ENCODE measurements at places on chromosomes 7 and 10.

DNA sequence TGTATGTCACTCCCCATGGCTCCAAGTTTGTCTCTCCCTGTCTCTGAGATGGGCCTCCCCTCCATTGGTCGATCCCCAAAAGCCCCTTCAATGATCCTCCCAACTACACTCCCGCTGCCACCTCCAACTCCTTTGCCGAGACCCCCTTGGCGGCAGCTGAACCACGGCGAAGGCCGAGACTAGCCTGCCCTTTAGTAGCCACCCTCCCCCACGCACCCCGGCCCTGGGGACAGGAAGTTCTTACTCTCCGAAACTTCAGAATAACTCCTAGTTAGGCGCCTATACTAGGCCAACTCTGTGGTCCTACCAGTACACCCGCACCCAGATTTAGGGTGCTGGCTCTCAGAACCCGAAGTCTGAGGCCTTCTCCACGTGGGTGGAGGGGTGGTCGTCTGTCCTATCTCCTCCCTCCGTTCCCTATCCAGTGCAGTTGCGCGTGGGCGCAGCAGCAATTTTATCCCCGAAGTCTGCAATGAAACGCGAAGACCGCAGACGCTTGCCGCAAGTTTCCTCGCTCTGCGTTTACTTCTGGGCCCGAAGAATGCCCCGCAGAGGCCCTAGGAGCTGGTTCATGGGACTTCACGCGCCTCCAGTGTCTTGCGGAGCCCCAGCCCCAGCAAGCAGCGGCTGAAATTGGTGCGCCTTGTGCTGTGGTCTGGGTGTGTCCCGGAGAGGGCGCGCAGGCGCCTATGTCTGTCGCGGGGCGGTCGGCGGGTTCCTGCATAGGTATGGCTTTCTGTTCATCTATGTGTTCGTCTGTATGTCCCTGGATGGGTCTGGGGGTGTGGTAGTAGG lies 82.6 kb upstream of the SLF2 start:
- no peak for DNase-seq

DNA sequence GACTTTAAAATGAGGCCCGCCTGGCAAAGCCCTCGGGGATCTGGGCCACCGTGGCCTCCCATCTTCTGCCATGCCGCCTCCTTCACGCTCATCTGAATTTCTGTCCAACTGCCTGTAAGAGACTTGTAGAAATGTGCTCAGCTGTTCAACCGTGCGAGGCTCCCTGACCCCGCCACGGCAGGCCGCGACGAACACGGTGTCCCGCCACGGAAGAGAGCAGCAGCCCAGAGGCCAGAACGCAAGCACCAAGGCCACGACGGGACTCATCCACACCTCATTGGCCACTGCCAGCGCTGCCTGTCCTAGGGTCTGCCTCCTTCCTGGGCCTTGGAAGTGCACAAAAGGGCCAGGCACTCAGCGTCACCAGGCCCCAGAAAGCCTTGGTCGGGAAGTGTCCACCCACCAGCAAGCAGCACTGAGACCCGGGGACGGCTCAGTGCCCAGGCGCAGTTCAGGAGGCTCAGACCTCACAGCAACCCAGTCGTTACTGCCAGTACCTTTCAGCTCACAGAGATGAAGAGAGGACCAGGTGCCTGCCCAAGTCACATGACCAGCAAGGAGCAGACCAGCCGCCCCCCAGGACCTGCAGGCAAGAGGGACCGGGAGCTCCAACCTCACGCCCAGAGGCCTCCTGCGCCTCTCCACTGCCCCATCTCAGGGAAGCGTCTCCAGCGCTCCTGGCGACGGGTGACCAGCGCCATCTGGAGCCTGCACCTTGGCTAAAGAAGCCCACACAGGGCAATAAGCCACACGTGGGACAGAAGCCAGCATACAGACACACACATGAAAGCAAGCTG lies 85.9 kb downstream of the MAD1L1 start:
- DNase-seq, result no peak

DNA sequence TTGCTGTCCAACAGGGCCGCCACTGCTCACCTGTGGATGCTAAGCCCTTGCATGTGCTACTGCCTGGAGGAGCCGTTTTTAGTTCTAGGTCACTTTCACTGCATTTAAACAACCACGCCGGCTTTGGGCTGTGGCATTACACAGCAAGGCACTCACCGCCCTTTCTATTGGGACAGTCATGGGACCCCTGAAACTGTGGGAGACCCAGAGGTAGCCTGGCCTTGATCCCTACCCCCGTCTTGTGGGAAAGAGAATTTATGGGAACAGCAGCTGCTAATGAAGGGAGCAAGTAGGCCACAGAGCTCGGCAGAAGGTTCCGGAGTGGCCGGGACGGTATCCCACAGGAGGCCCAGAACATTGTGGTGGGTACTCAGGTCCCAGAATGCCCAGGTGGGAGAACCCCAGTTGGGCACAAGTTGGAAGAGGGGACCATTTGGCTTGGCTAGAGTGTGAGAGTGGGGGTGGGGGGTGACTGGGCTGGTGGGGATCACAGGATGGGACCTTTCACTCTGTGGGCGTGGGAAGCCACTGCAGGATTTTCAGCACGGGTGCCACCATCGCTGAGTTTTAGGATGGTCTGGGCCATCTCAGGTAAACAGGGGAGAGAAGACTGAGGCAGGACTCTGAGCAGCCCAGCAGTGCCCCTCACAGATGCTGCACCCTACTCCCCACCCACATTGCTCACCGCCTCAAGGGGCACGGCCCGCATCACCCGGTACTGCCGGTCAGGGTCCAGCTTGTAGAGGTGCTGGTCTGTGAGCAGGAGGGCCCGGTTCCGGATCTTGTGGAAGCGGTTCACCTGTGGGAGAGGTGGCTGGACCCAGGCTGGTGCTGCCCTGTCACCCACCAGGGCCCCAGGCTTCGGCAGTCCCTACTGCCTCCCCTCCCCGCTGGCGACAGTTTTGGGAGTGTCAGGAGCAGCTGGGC lies 15.2 kb downstream of the MYO1G start:
- DNase-seq, result no peak

- no peak for DNase-seq
Observed at GRCh38 chr7:95429241-95429990, 5.4 kb downstream of the PON2 start.

GRCh38 chr10:131230641-131231322 lies 80.7 kb downstream of the TCERG1L start:
- DNase-seq, result no peak

GRCh38 chr7:34772296-34772938 lies 114.4 kb downstream of the NPSR1 start:
- no peak for DNase-seq

DNA sequence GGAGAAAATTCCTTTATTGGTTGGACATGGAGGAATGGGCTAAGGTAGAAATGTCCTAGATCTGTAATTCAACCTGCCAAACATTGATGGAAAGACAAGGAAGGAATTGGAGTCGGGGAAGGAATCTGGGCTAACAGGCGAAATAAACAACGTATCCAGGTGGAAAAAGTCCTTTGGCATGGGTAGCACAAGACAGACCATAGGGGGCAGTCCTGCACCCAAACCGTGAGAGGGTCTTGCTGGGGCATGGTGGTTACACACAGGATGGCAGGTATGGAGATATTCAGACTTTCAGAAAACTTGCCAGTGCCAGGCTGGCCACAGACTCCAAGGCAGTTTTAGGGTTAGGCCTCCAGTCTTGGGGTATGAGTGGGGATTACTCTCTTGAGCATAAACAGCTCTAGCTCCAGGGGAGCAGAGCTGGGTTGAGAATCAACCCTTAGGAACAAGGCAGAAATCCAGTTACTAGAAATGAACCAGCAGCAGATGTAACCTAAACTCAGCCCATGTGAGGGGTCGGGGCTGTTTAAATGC lies 188.6 kb upstream of the GDF10 start:
- no peak for DNase-seq

- no peak for DNase-seq
Observed at GRCh38 chr7:146864644-146865043, 748.0 kb downstream of the CNTNAP2 start.

DNA sequence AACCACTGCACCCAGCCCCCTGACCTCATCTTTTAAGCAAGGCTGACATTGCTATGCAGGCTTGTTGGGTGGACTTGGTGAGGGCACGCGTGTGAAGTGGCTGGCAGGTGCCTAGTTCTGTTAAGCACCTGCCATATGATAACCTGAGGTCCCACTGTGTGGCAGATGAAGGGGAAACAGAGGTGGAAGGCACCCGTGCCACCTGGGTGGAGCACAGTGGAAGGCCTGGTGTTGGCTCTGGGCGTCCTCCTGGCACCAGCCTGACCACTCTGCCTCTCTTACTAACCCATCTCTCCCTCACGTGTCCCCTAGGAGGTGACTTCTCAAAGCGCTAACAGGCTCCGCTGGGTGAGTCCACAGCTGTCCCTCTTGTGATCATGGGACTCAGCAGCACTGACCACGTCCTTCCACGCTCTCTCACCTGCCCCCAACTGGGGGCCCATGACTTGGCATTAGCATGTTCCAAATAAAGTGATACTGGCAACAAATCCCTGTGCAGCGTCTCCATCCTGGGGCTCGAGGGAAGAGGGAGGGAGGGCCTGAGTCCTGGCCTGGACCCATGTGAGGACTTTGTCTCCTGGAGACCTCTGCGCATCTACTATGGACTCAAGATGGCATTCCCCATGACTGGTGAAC lies 4.6 kb upstream of the ZNF862 start:
- no peak for DNase-seq

DNA sequence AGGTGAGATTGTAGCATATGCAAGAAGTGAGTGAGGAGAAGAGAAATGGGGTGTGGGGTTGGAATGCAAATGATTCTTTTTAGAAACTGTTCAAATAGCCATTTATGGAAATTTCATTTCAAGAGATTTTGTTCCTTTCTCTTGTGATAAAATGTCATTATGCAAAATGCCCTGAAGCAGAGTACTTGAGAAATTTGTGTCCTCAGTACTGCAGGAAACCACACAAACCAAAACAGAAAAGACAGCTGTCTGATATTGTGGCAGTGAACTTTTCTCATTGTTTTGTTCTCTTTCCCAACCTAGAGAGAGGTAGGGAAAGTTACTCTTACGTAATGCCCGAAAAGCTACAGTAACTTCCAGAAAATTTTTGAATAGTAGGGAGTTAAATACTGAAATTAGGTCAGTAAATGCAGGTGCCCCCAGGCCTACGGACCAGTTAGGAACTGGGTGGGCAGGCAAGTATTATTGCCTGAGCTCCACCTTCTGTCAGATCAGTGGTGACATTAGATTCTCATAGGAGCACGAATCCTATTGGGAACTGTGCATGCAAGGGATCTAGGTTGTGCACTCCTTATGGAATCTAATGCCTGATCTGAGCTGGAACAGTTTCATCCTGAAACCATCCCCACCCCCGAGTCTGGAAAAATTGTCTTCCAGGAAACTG lies 34.0 kb downstream of the DLD start:
- no peak for DNase-seq

- DNase-seq, result no peak
Observed at GRCh38 chr10:65949526-65949925, 976.3 kb upstream of the LRRTM3 start.

GRCh38 chr7:80908360-80908797 lies 10.5 kb downstream of the SEMA3C start:
- DNase-seq, result no peak

- no peak for DNase-seq
Observed at GRCh38 chr10:59611048-59611447, 98.6 kb downstream of the SLC16A9 start.

DNA sequence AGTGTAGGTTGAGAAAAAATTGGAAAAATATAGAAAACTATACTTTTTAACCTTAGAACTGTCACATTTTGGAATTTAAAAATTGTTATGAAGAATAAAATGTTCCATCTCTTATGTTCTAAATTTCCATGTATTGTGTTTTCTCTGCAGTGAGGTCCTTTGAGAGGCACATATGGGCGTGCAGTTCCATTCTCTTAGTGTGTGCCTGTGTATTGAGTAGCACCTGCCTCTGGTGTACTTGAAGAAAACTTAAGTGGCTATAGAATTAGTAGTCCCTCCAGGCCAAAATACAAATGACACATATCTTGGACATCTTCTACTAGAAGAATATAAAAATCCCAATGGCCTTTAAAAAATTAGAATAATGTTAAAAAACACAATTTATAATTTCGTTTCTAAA lies 149.2 kb downstream of the BICC1 start:
- no peak for DNase-seq

- no peak for DNase-seq
Observed at GRCh38 chr7:19268737-19269136, 123.5 kb upstream of the FERD3L start.

DNA sequence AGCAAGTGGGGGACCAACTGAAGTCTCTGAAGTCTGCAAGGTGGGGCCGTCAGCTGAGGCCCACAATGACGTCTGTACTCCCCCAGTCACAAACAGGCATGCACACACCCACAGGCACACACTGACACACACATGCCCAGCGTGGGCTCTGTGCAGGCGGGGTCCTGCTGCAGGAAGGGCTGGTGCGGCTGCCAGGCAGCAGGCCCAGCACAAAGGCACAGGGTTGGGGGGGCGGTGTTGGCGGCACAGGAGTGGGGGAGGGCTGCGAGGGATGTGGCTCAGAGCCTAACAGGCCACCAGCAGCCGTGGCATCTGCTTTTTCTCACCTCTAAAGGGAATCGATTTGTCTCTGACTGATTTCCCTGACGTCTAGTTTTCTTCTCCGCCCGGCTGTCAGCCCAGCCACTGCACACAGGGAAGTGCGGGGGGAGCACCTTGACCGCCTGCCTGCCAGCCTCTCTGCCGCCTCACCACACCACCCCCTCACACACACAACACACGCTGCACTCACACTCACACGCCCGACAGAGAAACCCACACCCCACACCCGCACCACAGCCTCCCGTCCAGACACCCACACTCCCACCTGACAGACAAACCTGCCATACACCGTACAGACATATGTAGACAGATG lies 43.5 kb upstream of the ZMIZ1 start:
- no peak for DNase-seq

DNA sequence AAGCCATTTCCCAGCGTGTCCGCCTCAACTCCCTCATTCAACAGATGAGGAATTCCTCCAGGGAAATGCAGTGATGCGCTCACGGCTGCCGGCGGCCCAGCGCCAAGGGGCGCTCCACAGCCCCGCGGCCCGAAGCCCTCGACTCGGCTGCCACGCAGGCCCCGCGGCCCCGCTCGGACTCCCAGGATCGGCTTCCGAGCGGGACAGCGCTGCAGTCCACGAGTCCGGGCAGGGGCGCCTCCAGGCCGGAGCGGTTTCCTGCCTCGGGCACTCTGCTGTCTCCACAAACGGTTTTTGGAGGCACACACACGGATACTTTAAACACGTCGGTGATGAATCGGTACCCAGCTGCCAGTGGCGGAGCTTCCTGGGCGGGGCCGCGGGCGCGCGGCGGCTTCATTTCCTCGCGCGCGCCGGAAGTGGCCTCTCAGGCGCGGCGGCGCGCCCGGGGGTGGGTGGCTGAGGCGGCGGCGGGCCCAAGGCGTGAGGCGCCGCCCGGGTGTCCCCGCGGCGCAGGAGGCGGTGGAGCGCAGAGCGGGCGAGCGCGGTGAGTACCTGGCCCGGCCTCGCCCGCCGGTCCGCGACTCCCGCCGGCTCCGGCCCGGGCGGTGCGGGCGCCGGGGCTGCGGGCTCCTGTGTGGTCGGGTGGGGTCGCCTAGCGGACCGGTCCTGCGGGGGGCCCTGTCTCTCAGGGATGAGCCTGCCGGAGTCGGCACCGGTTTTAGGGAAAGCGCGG lies at the start of gene CSGALNACT2:
TSS of gene CSGALNACT2 (plus strand) at position 425 of the 736 bp plus-strand sequence. CDS start 16,705 bp downstream, outside the sequence.
- DNase-seq, result no peak

Measured in brain pericyte (primary cell).